Activated CD4-positive, alpha-beta T cell treated with anti-CD3 and anti-CD28 coated beads, Interleukin-2, amount 50 U/mL, for 16 hours (primary cell): ENCODE measurements at places on chromosomes 6 and 20.

GRCh38 chr6:44680202-44680720 lies 292.8 kb downstream of the CDC5L start:
- no peak for DNase-seq

DNA sequence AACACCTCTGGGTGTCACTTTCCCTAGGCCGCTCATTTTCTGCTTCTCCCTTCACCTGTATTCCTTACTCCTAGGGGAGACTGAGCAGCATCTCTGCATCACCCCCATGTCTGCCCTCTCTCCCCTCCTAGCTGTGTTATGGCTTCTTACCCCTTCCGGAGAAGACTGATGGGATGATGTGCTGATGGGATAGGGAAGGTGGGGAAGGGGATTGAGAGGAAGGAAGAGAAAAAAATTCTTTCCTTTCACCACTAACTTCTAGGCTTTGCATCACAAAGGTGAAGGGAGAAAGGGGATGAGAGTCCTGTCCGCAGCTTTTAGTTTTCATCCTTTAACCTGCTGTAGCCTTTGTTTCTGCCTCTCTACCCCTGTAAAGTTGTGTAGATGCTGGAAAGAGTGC lies 26.7 kb downstream of the AKAP7 start:
- DNase-seq = no peak

DNA sequence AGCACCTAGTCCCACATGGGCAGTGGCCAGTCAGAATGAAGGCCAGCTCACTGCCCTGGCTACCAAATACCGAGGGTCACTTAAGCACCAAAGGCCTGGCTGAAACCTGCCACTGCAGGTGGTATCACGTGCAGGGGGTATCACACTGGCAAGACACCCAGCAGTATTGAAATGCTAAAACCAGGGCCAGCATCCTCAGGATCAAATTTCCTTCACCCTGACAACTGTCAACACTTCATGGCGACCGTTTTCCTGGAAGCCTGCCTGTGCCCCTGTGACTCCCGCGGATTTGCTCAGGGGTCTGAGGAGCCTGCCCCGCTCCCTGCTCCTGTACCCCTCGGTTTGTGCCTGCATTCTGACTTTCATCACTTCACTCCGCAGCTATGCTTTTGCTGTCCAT lies 151.1 kb downstream of the TTLL2 start:
- no peak for DNase-seq

GRCh38 chr20:15139522-15139921 lies 802.1 kb upstream of the FLRT3 start:
- no peak for DNase-seq

DNA sequence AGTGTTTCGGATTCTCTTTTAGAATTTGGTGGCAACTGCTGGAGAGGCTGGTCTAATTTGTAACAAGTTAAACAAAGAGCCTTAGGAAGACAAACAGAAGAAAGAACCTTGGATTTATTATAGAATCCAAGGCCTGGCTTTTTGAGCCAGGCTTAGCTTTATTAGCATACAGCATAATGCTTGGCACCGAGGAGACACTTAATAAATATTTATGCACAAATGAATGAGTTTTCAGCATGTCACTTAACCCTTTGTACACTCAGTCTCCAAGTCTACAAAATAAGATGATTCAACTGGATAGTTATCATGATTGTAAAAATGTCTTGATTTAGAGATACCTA lies 38.2 kb upstream of the AFDN start:
- no peak for DNase-seq
